ENCODE measurements at places on chromosomes 6 and 20. TPM values are rescaled to one million over a fixed set of nuclear protein-coding genes. Genes with fewer than 3 reads are reported as not detected.

DNA sequence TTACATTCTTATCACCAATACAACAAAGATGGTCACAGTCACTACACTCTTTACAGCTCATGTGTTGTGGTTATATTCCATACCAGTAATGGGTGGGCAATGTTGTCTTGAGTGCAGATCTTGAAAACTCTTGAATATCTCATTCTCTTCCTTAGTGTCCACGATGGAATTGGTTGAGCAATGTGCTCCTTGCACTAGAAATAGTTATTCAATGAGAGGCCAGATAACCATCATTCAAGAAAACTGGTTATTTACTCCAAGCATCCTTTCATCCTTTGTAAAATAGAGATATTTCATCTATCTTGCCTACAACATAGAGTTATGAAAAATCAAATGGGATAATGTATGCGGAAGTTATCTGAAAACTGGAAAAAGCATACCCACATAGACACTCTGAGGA is 215.9 kb downstream of the ARHGAP18 start:
- DNase-seq: no peak

- no peak for DNase-seq
Observed at GRCh38 chr20:7692478-7692877, 247.8 kb downstream of the HAO1 start.

- no peak for DNase-seq
Observed at GRCh38 chr6:169867751-169868191, 116.3 kb downstream of the ERMARD start.

DNA sequence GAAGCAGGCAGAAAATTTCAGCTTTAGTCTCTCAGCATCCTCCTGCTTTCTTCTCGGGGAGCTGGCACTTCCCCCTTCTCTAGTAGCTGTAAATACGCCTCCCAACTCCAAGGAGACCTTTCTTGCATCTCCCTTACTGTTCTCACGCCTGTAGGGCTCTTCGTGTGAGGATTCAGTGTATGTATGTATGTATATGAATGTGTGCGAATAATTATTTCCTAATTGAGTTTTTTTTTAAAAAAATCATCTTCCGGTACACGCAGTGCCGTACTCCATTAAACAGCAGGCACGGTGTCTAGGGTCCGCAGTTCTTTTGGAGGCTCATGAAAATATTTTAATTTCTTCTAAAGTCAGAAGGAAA is 85.4 kb downstream of the HFE start:
- DNase-seq: peak; percentile 76

GRCh38 chr6:88914180-88914579 is 49.2 kb downstream of the RNGTT start:
- DNase-seq: no peak

DNA sequence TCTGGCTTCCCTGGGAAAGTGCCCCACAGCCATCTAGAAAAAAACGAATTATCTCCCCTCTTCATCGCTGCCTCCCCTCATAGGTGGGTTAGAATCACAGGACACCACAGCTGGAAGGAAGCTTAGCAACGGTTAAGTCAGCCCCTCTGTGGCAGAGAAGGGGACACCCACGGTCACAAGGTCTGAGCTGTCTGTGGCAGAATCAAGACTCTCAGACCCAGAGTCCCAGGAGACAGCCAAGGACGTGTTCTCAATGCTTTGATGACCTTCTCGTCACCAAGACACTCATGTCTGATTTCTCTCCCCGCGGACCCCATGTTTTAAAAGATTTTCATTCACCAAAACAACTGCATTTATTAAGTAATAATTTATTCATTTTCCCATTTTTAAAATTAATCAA is 221.5 kb downstream of the NRN1 start:
- no peak for DNase-seq

- no peak for DNase-seq
Observed at GRCh38 chr6:26319405-26320128, 45.4 kb upstream of the BTN3A2 start.

- DNase-seq: no peak
Observed at GRCh38 chr6:2705256-2705655, 45.5 kb downstream of the MYLK4 start.

DNA sequence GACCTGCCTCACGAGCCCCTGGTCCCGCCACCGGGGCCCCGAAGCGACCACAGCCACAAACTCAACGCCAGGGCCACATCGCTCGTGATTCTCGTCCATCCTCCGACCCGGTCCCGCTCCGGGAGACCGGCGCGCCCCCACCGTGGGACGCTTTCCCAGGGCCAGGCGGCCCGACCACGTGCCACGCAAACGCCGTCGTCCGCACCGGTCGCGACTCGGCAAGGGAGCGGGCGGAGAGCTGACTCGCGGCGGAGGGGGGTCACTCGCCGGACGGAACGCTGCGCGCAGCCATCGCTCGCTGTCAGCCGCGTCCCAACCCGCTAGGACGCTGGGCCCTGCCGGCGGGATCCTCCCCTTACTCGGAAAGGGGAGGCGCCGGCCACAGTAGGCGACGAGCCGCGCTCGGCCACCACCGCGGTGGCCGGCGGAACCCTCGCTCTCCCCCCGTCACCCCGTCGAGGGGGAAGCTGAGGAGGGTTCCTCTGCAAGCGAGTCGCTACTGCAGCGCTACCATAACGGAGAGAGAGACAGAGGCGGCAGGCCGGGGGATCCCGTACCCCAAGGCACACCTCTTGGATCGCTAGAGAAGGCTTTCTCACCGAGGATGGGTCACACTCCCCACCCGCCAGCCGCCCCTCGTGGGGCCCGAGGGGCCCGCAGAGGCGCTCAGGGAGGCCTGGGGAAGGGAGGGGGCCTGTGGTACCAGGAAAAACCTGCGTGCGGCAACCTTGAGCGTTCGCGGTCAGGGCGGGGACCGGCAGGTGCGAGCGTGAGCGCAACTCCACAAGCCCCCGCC is 511.8 kb upstream of the ZNF337 start:
- DNase-seq: no peak

DNA sequence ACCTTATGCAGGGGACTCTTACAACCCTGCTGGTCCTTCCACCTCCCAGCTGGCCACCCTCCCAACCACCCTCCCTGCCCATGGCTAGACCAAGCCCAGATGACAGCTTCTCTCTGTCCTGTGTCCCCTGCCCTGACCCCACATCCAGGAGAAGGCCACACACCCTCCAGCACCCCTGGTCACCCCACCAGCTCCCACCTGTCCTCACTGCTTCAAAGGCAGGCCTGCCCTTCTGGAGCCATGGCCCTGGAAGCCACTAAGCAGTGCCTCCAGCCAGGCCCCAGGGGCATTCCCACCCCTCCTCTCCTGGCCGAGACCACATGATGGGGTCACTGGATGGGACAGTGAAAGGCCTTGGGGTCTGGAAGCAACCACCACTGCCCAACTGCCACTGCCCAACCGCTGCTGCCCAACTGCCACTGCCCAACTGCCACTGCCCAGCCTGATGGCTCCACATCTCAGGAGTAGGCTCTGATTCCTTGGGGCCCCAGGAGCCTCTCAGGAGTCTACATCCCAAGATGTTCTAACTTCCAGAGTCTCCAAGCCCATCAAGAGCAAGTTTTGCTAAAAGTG is 30.5 kb downstream of the UBD start:
- no peak for DNase-seq

DNA sequence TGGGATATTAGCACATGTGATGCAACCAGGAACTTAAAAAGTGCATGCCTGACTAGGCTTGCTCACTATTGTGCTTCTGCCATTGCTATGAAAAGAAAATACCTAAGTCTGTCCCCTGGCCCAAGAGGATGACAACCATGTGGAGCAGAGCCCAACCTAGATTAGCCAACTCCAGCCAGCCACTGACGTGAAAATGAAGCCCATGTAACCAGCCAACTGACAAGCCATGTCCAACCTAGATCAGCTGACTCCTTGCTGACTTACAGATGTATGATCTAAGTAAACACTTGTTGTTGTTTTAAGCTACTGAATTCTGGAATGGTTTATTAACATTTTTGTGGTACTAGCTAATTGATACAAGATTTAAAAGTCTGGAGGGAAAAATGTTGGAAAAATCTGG is 47.5 kb downstream of the PIGU start:
- DNase-seq: no peak

DNA sequence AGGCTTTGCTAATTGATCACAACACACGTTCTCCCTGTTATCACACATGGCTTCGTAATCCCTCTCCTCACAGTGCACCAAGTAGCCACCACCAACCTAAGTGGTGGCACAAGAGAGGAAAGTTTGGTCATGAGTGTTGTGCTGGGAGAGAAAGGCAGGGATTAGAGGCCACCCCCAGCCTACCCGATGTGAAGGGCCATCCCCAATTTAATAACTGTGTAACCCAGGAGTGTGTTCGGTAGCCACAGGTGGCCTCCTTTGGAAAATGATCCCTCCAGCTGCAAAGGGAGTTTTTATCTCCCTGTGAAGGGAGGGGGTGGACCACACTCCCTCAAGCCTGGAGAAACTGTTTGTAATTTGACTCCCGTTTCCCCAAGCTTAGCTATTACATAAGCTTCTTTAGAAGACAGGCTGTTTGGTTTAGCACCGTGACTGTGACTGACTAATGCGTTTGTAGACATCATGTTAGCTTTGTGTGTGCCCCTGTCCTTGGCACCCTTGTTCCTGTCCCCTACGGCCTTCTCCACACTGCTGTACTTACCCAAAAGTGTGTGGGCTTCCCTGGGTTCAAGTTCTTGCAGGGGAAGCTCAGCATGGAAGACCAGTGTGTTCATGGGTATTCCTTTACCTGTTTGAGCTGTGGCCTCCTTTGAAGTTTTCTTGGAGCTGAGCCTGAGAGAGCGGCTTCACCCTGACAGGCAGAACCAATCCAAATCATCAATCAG is 20.6 kb downstream of the PPP1R16B start:
- no peak for DNase-seq

DNA sequence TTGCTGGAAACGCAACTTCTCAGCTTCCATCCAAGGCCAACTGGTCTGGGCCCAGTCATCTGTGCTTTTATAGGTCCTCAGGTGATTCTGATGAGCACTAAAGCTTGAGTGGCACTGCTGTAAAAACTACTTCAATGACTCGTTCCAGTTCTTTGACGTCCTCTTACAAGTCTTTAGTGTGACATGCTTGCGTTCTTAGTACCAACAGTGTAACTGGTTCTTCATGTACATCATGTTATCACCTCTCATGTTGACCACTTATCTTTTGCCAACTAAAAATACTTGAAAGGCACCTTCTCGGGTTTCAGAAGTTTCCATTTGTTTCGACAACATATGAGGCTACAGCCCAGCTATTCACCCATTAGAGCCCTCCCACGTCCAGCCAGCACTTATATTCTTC is 468.9 kb downstream of the PRKN start:
- no peak for DNase-seq

GRCh38 chr6:148980234-148980633 is 233.4 kb downstream of the UST start:
- no peak for DNase-seq

DNA sequence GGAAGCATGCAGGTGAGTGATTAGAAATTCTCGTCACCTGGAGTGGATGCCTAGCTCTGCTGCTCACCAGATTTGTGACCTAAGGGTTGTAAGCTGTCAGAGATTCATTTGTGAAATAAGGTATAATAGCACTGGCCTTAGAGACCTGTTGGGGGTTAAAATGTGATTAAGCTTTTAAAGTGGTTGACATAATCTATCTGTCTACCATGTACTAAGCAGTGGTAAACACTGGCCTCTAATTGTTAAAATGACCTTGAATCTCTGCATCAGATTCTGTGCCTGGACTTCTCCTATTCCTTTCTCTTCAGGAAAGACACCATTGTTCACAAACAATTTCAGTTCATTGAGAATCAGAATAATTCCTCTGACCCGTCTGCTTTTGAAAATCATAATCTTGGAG is 536.2 kb downstream of the CBLN4 start:
- no peak for DNase-seq

- no peak for DNase-seq
Observed at GRCh38 chr20:62392621-62393334, 5.9 kb downstream of the RPS21 start.

DNA sequence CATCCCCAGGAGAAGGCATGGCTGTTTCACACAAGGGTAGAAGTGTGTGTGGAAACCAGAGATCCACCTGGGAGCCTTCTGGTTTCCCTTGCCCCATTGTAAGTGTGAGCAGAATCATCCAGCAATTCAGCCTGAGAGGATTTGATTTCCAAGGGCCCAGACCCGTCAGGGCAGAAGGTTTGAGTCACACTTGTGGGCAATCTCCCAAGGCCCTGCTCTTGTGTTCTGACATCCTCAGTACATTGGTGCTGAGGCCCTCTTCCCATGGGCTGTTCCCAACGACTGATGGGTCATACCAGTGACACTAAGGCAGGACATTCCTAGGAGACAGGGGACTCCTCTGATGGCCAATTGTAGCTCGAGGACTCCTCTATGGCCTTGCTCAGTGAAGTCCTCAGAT is 58.2 kb upstream of the POLR1H start:
- DNase-seq: no peak

DNA sequence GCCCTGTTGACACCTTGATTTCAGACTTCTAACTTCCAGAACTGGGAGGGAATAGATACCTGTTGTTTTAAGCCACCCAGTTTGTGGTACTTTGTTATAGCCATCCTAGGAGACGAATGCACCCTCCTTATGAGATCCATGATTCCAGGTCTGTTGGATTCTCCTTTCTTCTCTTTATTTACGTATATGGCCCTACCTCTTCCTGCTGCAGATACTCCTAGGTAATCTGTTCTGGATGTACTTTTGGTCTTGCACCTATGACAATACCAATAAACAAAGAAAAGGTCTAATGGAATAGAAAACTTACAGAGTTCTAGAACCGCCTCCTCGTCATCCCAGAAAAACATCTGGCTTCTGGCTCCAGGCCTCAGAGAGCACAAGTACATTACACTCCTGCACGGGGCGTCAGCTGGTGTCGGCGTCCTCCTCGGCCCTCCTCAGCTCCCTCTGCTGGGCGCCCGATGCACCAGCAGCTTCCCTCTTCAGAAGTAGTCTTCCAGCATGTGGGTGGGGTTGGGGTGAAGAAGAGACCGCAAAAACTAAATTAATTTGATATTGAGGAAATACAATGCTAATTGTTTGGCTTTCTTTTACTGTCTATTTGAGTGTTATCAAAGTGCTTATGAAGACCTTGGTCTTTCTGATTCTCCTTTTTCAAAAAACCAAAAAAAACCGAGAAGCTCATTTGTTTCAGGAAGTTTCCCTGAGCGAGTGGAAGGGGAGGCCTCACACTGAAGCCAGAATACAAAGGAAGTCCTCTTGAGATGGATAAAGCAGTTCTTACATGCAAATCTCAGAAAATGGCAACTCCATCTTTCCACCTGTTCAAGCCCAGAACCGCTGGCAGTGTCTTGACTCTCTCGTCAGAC is 9.7 kb upstream of the ATXN1 start:
- DNase-seq: peak; percentile 54

GRCh38 chr6:167907837-167908681 is 81.3 kb downstream of the AFDN start:
- DNase-seq: peak; percentile 67

The THBS2 gene
- total RNA-seq: 0.14 TPM

The PACRG gene
- not detected for total RNA-seq

The EDN3 gene
- not detected for total RNA-seq

The PDYN gene
- not detected for total RNA-seq

The KCNK16 gene
- total RNA-seq: not detected

The C6orf58 gene
- total RNA-seq: not detected

The OTOR gene
- total RNA-seq: not detected

The NTSR1 gene
- total RNA-seq: not detected

The CST1 gene
- total RNA-seq: not detected
